Stimulated activated CD4-positive, alpha-beta T cell treated with anti-CD3 and anti-CD28 coated beads, Interleukin-1b, Interleukin-23, amount 100 ng/mL, for 1 hour (primary cell): ENCODE measurements at places on chromosomes 5 and 9.

DNA sequence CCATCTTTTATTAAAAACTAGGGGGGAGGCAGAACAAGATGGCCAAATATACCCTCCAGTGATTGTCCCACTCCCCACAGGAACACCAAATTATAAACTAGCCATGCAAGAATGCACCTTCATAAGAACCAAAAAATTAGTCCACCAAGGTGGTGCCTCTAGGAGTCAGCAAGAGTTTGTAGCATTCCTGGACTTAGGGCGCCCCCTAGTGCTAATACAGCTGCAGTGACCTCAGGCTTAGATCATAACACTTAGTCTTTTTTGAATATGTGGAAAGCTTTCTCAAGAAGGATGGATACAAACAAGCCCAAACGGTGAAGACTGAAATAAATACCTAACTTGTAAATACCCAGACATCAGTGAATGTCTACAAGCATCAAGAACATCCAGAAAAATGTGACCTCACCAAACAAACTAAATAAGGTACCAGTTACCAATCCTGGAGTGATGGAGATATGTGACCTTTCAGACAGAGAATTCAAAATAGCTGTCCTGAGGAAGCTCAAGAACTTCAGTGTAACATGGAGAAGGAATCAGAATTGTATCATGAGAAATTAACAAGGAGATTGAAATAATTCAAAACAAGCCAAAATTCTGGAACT, 19.3 kb downstream of the PPIP5K2 start:
- peak; percentile 58 for DNase-seq

DNA sequence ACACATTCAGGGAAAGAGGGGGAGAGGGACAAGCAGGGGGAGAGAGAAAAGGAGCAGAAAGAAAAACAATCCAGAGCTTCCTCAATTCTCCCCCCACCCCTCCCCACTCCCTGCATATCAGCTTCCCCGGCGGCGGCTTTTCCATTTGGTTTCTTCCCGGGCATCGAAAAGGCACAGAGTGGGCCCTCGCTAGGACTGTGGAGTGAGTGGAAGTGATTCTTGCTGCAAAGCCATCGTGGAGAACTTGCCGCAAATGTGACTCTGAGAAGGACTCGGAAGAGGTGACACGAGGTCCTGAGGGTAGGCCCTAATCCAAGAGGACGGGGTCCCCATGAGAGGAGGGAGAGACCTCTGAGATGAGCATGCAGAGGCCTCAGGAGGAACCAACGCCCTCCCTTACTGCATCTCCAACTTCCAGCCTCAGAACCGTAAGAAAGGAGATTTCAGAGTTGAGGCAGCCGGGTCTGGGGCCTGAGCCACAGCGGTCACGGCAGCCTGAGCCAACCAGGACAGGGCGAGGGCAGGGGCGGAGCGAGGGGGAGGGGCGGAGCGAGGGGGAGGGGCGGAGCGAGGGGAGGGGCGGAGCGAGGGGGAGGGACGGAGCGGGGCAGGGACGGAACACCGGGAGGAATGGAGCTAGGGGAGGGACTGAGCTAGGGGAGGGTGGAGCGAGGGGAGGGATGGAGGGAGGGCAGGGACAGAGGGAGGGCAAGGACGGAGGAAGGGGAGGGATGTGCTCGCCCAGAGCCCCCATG, 21.2 kb upstream of the SARDH start:
- no peak for DNase-seq

DNA sequence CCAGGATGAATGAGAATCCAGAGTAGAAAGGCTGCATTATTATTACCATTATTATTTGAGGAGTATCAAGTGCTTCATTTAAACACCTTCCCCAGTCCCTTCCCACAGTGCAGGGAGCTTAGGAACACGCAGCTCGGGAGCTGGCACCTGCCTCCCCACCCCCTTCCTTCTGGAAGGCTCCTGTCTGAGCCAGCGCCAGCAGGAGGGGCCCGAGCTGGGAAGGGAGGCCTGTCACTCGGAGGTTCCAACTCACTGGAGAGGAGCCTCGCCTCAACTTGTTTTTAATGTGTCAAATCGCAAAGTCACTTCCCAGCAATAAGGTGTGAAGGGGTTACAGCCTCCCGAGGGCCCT, 156.4 kb upstream of the IRX4 start:
- DNase-seq: no peak

DNA sequence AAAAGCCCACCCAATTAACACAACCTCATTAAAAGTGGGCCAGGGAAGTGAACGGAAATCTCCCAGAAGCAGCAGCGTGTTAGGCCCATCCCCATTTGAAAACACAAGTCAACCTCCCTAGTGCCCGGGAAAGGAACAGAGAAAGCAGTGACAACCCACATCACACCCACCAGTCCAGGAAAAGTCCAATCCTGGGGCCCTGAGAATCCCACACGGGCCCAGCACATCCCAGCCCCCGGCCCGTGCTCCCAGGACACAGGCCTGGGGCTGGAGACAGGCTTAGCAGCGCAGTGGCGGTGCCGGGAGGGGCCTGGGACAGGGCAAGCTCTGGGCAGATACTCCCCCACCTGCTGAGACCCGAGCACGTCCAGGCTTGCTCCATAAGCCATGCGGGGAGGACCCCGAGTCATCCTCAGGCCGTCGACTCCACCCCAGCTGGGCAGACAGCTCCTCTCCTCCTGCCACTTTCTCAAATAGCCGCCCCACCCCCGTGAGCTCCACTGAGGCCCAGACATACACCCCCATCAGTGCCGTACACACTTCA, 101.0 kb downstream of the KCNT1 start:
- no peak for DNase-seq

GRCh38 chr5:40399349-40399748, 280.4 kb upstream of the PTGER4 start:
- DNase-seq: no peak

DNA sequence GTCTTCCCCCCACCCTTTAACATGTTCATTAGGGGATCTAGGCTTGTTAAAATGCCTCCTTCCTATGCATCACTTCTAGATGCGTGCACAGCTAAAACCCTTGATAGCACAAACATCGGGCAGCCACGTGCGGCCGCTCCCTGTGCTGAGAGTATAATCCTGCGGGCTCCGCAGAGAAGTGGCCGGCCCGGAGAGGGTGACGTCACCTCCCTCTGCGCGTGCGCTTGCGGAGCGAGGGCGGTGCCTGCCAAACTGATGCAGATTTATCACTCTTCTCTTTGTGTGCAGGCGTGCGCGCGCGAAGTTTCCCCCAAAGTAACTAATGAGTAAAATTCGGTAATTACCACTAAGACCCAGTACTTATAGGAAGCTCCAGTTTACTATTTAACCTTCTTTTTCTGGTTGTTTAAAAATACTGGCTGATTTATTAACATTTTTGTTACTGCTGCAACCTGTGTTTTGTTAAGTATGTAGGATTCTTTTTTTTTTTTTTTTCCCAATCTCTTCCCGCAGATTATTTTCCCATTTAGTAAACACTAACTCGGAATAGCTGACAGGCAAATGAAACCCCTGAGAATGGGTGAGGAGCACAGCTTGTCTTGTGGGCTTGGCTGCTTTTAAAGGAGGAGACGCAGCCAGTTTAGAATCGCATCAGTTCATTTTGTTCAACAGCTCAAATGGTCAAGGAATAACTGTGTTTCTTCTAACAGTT, 121.6 kb downstream of the TRIO start:
- no peak for DNase-seq

DNA sequence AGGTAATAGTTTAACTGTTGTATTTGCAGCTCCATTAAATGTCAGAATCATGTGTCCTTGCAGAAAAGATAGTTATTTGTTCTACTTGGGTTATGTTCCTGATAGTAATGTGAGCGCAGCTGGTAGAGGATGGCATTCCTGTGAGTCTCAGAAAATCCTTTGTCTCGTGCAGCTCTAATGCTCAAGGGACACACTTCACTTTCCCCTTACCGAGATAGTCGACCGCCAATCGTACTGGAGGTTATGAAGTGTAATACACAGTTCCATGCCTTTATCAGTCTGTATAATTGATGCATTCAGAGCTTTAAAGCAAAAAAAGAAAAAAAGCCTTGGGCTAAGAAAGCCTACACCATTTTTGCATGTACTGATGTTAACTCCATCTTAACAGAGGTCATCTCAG, 60.2 kb upstream of the SRP19 start:
- no peak for DNase-seq

DNA sequence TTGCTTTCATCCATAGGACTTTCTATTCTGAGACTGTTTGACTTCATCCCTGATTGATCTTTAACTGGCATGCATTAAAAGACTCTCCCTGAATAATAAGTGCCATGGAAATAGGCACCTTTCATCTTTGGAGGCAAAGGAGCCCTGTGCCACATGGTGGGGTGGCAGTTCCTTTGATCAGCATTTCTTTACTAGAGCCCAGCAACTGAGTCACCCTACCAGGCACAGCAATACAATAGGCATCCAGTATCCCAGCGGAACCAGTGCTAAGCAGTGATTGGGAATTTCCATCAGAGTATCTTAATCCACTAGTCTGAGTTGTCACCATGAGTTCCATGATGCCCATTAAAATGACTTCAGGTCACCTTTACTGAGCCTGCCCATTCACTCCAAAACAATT, 476.1 kb upstream of the MPDZ start:
- no peak for DNase-seq

DNA sequence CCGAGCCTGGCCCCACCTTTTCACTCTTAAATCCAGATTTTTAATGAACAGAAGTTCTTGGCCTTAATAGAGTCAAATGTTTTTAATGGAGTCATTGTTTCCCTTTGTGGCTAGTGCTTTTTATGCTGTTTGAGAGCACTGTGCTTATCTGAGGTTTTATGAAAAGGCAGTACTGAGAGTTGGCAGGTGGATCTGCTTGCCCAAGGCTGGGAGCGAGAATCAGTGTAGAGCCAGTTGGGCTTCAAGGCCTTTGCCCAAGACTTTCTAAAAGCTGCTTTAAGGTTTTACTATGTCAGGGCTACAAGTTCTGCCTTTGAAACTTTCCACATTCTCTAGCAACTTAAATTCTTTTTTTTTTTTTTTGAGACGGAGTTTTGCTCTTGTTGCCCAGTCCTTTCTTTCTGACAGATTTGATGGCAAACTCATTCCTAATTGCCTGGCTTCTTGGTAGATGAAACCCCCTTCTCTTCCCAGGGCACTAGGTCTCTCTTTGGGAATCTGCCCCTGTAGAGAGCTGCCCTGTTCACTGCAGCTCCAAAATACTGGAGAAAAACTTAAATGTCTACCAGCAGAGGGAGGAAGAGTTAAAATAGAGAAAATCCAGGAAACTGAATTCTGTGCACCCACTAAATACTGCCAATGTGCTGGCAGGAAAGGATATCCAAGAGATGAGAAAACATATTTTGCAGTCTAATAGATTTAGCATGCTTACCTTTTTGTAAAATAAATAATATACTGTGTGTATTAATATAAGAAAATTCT, 36.9 kb upstream of the CDK20 start:
- DNase-seq: no peak

DNA sequence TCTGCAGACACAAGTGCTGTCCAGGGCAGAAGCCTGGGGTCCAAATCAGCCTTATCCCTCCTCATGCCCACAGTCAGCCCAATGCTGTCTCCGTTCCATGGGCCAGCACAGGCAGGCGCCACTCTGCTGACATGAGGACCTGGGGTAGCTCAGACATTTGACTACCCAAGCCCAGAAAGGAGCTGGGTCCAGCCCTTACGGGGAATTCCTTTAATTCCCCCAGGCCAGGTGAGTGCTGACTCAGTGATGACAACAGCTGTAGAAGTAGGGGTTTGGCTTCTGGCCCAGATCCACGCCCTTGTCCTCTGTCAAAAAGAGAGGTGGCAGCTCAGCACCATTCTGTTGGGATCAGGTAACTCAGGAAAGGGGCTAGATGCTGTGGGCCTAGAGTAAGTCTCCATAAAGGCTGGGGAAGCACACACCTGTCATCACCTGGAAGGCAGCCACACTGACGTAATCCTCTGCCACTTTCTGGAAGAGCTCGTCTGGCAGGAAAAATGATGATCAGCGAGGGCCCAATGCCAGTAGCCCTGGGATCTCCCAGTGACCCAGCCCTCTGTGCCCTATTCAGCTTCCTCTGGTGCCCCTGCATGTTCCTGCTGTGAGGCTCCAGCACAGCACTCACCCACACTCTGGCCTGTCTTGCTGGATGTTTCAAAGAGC, 1.9 kb downstream of the RAB24 start:
- DNase-seq: no peak

DNA sequence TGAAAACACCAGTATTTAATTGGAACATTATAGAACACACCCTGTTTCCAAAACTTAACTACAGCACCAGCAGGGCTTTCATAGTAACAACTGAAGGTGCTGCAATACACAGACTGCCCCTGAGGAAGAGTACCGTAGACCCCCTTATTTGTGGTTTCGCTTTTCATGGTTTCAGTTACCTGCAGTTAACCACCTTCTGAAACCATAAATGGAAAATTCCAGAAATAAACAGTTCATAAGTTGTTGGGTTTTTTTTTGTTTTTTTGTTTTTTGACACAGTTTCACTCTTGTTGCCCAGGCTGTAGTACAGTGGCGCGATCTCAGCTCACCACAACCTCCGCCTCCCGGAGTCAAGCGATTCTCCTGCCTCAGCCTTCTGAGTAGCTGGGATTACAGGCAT, 9.5 kb upstream of the GLDC start:
- no peak for DNase-seq

- DNase-seq: no peak
Measured at GRCh38 chr9:114287001-114287762, 35.7 kb upstream of the ORM1 start.

DNA sequence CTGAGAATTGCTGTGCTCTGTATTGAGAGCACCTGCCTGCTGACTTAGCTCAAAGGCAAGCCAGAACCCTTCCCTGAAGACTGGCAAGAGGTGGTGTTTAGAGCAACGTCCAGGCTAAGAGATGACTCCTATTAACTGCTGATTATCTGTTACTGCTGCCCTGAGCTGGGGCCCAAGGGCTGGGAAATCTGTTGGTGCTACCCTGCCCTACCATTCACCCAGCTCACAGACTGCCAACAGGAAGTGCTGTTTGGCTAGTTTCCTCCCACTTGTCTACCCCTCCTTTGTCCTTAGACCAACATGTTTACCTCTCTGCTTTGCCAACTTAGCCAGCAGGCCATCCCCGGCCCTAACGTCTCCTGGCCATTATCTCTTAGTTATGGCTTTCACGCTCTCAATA, 6.9 kb downstream of the RAB24 start:
- no peak for DNase-seq

- DNase-seq: no peak
Measured at GRCh38 chr5:43889233-43889632, 286.3 kb downstream of the NNT start.

- DNase-seq: no peak
Measured at GRCh38 chr5:115599502-115599901, 2.8 kb downstream of the TICAM2 start.
